ENCODE measurements at places on chromosomes 11 and 22. TPM values are rescaled to one million over a fixed set of nuclear protein-coding genes. Genes with fewer than 3 reads are reported as not detected.

GRCh38 chr11:82906236-82906635, 4.7 kb downstream of the DDIAS start:
- peaks cover 16% of the 10 kb centered on the region for H3K4me1 ChIP-seq
- no peaks in the 10 kb centered on the region for H3K27me3 ChIP-seq
- no peak overlapping the region for H3K4me3 ChIP-seq

DNA sequence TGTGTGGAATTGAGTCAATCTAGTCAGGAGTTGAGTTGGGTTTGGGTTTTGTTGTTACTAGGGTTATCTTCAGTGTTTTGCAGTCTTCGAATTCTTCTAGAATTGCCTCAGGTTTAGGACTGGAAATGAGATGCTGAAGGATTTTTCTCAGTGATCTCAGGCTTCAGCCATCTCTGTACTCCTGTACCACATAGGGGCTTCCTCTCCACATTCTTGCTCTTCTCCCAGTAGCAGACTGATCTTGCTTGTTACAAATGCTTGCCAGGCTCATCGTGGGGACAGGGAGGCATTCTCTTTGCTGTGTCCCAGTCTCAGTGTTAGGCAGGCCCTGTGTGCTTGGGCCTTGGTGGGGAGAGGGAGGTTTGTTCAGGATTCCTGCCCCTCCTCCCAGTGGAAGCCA, 96.1 kb downstream of the LRRC32 start:
- H3K27me3 ChIP-seq: no peaks in the 10 kb centered on the region
- H3K4me1 ChIP-seq: peaks cover 29% of the 10 kb centered on the region
- DNase-seq: no peak

VPREB3 gene
- total RNA-seq: not detected

DKK3 gene
- 11.9 TPM for total RNA-seq

PATE4 gene
- not detected for total RNA-seq

ROBO3 gene
- total RNA-seq: 0.69 TPM

SYNGR1 gene
- total RNA-seq: 16.8 TPM

- H3K27ac ChIP-seq: no peak overlapping the region
- H3K36me3 ChIP-seq: no peaks in the 10 kb centered on the region
- no peaks in the 10 kb centered on the region for H3K27me3 ChIP-seq
- no peaks in the 10 kb centered on the region for H3K4me1 ChIP-seq
Observed at GRCh38 chr11:114964676-114965214, 286.4 kb downstream of the NXPE2 start.

GRCh38 chr11:46381819-46382645, 563 bp downstream of the MDK start:
- peaks cover 9% of the 10 kb centered on the region for H3K4me1 ChIP-seq
- peak overlapping the region; percentile 77 for H3K4me3 ChIP-seq
- no peak for DNase-seq
- H3K27me3 ChIP-seq: peaks cover 13% of the 10 kb centered on the region

FLRT1 gene
- total RNA-seq: 0.10 TPM

GRCh38 chr22:46408568-46409506, 73.3 kb downstream of the TRMU start:
- DNase-seq: no peak
- no peak overlapping the region for H3K27ac ChIP-seq
- H3K27me3 ChIP-seq: no peaks in the 10 kb centered on the region
- H3K4me1 ChIP-seq: no peaks in the 10 kb centered on the region

OR51B5 gene
- total RNA-seq: not detected

GRCh38 chr11:121606354-121606753, 153.6 kb upstream of the SORL1-AS1 start:
- H3K27ac ChIP-seq: no peak overlapping the region
- DNase-seq: no peak
- H3K36me3 ChIP-seq: no peaks in the 10 kb centered on the region
- no peaks in the 10 kb centered on the region for H3K27me3 ChIP-seq
- no peaks in the 10 kb centered on the region for H3K4me1 ChIP-seq

DNA sequence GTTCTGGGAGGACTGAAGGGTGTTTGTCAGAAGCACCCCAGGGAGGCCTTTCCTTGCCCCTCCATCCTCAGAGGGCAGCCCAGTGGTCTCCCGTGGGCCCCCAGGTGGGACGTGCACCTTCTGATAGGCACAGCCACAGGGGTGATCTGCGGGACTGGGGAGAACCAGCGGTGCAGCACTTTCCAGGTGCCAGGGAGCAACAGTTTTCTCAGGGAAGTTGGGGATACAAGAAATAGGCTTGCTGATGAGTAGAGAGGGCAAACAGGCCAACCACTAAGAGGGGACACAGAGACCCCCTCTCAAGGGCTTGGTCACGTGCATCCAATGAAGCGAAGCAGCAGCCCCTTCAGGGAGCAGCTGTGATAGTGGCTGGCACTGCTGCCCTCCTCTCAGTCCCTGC, 107.1 kb upstream of the BID start:
- H3K36me3 ChIP-seq: peaks cover 5% of the 10 kb centered on the region
- H3K27ac ChIP-seq: no peak overlapping the region
- H3K27me3 ChIP-seq: no peaks in the 10 kb centered on the region
- no peaks in the 10 kb centered on the region for H3K4me1 ChIP-seq
- DNase-seq: no peak

DNA sequence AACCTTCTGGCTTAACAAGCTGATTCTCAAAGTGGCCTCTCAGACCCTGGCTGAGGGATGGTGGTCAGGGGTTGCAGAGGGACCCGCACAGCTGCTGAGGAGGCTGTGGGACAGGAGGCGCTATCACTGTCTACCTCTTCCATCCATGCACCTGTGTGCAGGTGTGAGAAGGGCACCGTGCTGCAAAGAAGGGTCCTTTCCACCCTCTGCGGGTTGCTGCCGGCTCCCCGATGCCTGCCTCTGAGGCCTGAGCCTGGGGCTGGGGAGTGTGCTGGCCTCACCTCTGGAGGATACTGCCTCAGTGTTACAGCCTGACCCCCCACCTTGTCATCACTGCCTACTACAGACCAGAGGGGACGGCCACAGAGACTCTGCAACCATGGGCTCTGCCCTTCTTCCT, 66.1 kb upstream of the B3GAT1 start:
- peaks cover 76% of the 10 kb centered on the region for H3K27me3 ChIP-seq
- H3K4me3 ChIP-seq: no peak overlapping the region

- H3K27me3 ChIP-seq: no peaks in the 10 kb centered on the region
- DNase-seq: no peak
- H3K27ac ChIP-seq: no peak overlapping the region
Observed at GRCh38 chr22:47304191-47304831, 541.9 kb downstream of the TBC1D22A start.

GTF2H1 gene
- total RNA-seq: 44.3 TPM

DNA sequence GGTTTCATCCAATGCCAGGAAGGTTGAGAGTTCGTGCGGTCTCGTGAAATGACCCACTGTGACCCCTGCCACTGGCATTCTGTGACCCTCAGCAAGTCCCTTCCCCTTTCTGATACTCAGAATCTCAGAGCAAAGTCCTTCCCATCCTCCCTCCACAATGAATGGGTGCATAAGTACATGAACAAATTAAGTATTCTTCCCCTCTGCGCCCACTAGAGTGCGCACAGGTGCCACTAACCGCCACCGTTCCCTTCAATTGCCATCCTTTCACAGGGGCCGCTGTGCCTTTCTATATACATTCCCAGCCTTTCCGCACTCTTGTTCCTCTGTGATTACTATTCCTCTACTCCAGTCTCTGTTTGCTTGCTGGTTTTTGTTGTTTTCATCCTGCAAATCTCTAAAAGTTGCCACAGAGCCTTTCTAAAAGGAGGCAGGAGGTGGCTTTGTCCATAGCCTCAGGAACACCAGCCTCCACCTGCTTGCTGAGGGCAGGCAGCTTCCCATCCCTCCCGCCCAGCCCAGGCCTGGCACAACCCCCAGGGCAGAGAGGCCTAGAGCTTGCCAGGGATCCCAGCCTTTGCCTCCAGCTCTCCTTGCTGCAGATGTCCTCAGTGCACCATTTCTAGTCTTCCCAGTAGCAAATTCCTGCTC, 6.7 kb upstream of the AP1B1 start:
- H3K4me1 ChIP-seq: peaks cover 54% of the 10 kb centered on the region
- no peaks in the 10 kb centered on the region for H3K36me3 ChIP-seq
- no peak overlapping the region for H3K4me3 ChIP-seq
- H3K27ac ChIP-seq: peak overlapping the region; percentile 33
- peak; percentile 76 for DNase-seq

DNA sequence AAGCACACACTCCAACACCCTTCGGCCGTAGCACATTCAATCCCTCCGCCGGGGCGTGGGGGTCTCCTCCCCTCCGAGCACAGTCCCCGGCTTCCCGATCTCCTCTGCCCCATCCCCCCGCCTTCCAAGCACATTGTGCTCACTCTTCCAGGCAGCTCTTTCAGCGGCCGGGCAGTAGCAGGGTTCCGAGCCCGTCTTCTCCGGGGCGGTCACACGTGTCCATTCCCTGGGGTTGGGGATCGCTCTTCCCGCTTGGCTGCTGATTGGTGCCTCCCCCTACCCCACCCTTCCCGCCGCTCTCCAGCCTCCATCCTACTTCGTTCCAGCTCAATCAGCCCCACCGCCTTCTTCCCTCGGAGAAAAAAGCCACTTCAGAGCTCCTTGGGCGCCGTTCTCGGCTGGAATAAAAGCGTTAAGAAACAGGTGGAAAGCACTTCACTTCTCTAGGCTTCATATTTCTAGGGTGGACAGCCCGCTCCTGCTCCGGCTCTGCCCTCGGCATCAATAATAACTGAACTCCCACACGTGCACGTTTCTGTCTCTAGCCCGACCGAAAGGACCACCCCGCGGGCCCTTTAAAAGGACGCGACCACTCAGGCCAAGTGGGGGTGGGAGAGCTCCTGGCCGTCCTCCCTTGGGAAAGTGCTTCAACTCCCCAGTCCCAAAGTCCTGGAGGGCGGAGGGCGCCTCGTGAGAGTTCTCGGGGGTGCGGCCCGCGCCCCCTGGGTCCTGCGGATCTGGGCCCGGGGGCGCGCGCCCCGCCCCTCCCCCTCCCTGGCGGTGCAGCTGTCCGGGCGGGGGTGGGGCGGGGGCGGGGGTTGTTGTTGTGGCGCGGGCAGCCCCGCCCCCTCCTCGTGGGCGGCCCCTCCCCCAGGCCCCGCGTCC, 464 bp upstream of the CECR2 start:
- H3K4me3 ChIP-seq: peak overlapping the region; percentile 42
- peaks cover 10% of the 10 kb centered on the region for H3K4me1 ChIP-seq
- no peak overlapping the region for H3K27ac ChIP-seq
- H3K27me3 ChIP-seq: peaks cover 75% of the 10 kb centered on the region
- DNase-seq: no peak
- H3K36me3 ChIP-seq: no peaks in the 10 kb centered on the region

LMO2 gene
- 1.3 TPM for total RNA-seq

CALCB gene
- 1.3 TPM for total RNA-seq

- peak overlapping the region; percentile 99 for H3K4me3 ChIP-seq
- H3K36me3 ChIP-seq: peaks cover 72% of the 10 kb centered on the region
- peaks cover 37% of the 10 kb centered on the region for H3K4me1 ChIP-seq
- peak overlapping the region; percentile 100 for H3K27ac ChIP-seq
- H3K27me3 ChIP-seq: no peaks in the 10 kb centered on the region
Observed at GRCh38 chr22:38504731-38505540, 1.2 kb downstream of the DDX17 start.

DNA sequence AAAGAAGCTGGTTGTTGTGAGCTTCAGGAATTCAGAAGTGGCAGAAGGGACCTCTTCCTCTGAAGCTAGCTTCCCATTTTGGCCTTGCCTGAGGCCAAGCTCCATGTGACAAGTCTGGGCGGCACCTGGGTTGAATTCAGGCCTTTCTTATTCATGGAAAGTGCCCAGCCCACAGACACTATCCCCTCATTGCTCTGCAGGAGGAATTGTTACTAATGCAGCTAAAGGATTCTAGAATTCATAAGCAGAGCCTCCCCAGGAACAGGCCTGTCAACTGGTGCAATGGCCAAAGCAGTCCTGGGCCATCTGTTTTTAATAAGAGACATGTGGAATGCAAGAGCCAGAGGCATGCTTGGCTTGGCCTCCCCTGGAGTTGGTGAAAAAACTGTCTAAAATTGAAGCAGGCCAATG, 71.4 kb downstream of the SLC1A2 start:
- no peaks in the 10 kb centered on the region for H3K27me3 ChIP-seq
- H3K4me3 ChIP-seq: no peak overlapping the region
- H3K27ac ChIP-seq: no peak overlapping the region
- H3K4me1 ChIP-seq: peaks cover 9% of the 10 kb centered on the region
- DNase-seq: no peak

Measured in Calu3 (cell line).